Suppressor macrophage treated with lipopolysaccharide for 4 hours (primary cell): ENCODE measurements at places on chromosomes 11 and 22.

DNA sequence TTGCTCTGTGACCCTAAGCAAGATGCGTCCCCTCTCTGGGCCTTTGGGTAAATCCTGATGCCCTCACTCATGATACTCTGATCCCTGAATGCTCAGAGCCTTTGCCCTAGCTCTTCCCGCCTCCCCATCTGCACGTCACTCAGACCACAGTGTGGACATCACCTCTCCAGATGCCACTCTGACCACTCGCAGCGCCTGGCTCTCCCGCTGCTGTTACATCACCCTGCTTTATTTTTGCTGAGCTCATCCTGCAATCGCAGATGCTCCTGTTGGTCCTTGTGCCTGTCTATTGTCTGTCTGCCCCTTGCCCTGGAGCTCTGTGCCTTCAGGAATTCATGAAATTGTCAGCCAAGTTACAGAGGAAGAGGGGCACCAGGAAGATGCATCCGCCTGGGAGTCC, 5.5 kb downstream of the OSM start:
- DNase-seq = peak; percentile 62

DNA sequence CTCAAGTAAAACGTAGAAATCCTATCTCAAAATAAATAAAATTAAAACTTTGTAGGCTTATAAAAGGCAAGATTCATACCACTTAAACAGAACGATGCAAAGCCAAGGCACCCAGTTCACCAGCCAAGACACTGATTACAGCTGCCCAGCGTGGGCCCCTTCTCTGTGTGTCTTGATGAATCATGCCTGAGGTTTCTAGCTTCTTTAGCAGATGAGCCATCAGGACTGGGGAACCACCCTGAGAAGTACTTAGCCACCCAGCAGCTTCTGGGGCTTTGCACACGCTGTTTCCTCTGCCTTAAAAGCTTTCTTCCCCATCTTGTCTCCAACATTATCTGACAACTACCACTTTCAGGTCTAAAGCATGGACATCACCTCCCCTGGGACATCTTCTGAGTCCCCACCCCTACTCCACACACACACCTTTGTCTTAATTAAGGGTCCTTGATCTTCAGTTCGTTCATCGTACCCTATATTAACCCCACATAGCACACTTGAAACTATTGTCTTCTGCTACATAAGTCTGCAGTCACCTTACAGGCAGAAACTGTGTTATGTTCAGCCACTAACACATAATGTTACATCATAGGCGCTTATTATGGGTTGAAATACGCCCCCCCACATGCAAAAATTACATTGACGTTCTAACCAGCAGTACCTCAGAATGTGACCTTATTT, 8.7 kb upstream of the LAYN start:
- peak; percentile 93 for DNase-seq

DNA sequence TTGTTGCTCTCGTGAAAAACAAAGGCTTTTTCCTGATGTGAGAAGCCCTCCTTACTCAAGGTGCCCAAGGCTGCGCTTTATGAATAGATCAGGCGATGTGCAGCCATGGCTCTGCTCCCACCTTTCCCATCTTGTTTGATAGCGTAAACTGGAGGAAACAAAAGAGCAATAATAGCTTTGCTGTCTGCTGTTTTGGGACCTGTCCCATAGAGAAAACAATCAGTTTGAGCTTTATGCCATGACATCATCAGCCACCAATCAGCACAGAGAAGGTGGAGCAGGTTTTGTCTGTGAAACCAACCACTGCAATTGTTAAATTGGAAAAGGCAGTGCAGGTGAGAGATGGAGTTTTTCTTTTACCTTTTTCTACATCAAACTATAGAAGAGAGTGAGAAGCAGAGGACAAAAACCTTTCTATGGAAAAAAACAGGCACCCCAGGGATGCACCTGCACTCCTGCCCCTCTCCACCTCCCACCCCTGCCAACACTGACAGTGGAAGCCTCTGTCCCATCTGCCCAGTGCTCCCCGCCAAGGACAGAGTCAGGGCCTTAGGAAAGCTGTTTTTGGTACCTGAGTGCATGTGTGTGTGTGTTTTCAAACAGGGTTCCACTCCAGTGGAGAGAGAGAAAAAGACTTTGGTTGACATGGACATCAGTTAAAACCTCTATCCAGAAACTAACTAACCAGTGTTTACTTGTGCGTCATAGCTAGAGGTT, 80.7 kb downstream of the MICAL3 start:
- no peak for DNase-seq

GRCh38 chr11:12777208-12777874, 103.1 kb downstream of the TEAD1 start:
- no peak for DNase-seq

DNA sequence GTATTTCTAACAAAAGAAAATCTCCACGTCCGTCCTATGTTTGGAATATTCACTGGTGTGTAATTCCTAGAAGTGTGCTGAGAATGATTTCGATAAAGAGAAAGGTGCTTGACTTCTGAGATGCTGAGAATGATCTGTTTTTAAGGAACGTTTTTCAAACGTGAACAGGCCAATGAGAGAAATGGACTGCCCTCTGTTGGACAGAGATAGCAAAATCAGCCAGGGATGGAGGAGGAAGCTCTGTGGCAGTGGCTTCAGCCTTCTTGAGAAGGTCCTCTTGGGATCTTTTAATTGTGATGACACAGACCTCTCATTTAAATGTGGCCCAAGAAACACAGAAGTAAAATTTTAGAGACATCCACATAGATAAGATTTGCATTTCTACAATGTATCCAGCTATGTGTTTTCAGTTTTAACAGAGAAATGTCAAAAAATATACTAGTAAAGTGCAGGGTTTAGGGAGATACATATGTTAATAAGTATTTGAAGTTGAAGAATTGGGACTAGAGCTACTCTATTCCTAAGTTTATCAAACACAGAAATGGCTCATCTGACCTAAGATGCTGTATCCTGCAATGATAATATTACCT, 84.0 kb upstream of the RCN1 start:
- DNase-seq = peak; percentile 49

DNA sequence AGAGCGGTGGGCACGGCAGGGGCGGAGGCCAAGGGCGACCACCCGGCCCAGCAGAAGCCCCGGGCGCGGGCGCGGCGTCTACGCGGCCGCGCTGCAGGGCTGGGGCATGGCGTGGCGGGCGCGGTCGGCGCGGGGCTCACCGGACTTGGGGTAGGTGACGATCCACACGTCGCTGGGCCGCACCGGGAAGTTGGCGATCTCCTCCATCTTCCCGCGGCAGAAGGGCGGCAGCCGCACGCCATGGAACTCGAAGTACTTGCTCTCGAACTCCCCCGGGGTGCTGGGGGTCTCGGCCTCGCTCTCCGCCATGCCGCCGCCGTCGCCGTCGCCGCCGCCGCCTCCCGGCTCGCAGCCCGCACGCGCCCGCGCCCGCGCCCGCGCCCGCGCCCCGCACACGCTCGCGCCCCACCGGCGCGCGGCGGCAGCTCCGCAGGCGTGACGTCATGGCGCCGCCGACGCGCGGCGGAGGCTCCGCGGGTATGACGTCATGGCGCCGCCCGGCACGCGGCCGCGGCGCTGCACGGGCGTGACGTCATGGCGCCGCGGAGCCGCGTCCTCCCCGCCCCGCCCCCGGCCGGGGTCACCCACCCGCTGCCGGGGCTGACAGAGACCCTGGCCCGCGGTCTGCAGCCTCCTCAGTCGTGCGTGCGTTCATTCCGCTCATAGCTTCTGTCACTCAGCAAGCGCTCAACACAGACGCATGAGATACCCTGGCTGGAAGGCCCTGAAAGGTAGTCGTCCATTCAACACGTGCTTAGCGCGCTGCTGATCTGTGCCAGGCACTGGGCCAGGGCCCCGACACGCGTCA, at the start of gene SULT4A1:
Gene SULT4A1, minus strand, starts transcription at position 440 of the 808 bp plus-strand sequence. Its CDS starts 131 bp downstream, at position 309.
- DNase-seq = no peak
